ENCODE measurements at places on chromosomes 12 and 14.

DNA sequence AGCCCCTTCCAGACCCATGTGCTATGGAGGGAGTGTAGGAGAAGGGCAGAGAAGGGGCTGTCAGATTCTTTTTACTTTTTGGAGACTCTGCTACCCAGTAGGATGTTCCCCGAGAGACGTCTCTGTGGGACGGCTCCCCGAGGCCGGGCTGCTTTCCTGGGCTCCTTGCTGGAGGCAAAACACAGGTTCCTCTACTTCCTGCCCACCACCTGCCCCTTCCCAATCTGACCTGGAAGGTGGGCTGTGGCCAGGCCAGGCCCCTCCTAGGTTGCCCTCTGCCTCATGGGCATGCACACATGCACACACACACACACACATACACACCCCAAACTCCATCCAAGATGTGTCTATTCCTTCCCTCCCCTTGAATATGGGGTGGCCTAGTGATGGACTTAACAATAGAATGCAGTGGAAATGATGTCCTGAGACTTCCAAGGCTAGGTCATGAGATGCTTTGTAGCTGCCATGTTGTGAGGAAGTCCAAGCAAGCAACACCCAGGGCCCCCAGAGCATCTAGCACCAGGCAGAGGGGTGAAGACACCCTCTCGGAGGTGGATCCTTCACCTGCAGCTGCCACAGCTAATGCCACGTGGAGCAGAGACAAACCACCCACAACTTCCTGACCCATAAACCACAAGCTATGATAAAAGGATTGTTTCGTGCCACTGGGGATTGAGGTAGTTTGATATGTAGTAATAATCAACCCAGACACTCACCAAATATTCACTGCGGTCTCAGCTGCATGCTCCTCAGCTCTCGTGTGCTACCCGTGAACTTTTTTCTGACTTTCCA is 1.6 kb upstream of the ASB2 start:
- DNase-seq: no peak

GRCh38 chr14:24674204-24674970 is 40.4 kb upstream of the GZMB start:
- DNase-seq: no peak

DNA sequence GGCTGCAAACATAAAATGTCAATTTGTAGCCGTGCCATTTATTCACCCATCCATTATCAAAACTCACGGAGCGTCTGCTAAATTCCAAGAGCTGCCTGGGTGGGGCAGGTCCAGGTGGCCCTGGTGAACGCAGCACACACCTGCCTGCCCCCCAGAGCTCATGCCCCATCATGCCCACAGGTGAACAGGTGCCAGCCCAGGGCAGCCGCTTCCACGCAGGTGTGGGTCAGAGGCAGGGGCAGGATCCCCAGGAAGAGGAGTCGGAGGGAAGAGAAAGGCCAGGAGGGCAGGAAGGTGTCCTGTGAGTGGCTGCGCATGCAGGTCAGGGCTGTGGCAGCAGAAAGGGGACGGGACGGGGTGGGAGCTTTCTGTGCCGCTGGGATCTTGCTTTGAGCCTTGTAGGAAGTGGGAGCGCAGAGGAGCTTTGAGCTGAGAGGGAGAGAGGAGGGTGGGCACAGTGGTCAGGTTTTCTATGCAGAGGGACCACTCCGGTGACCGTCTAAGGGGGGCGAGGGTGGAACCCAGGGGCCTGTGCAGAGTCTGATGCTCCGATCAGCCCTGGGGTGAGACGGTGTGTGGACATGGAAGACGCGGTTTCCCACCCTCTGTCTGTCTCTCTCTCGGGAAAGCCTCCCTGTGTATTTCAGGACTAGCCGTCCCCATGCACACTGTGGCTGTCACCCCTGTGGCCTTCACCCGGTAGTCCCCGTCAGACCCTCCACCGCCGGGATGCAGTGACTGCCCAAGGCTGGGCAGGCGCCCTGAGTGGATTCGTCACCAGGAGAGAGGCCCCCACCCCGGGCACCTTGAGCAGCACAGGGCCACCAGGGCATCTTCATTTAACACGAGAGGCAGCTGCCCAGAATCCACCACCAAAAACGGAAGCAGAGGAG is 26.7 kb downstream of the GALNT9 start:
- no peak for DNase-seq

- DNase-seq: peak; percentile 60
These were observed 4.4 kb downstream of the RNF10 start for GRCh38 chr12:120538281-120539156.

DNA sequence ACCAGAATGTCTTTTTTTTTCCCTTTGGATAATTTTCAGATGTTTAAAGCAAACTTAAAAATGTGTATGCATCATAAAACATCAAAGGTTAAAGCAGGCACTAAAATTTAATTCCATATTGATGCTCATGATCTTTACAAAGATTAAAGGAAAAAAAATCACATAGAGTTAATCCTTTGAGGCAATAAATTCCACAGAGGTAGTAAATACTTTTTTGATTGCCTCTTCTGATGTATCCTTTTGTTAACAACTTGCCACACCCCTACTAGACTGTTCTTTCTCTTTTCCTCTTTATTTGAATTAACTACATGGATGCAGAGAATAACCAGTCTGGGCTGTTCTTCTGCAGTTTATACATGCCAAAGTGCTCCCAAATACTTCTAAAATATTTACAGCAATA is 45.2 kb upstream of the KCNJ8 start:
- DNase-seq: no peak

- DNase-seq: no peak
These were observed 228.6 kb upstream of the RTL1 start for GRCh38 chr14:101132051-101132571.

DNA sequence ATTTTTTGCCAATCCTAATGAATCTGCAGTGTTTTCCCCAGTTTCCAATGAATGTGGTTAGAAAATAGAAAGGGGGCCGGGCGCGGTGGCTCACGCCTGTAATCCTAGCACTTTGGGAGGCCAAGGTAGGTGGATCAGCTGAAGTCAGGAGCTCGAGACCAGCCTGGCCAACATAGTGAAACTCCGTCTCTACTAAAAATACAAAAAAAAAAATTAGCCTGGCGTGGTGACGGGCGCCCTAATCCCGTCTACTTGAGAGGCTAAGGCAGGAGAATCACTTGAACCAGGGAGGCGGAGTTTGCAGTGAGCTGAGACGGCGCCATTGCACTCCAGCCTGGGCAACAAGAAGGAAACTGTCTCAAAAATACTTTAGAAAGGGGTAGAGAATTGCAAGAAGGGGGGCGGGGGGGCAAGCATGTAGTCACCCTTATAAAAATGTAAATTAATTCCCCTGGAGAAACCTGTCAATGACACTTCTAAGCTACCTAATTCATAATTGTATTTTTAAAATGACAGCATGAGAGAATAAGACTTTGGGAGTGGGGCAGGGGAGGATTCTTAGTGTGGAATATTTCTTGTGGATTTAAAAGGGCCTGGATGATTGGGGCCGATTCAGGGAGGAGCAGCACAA is 1.7 kb downstream of the KLHDC2 start:
- DNase-seq: no peak

DNA sequence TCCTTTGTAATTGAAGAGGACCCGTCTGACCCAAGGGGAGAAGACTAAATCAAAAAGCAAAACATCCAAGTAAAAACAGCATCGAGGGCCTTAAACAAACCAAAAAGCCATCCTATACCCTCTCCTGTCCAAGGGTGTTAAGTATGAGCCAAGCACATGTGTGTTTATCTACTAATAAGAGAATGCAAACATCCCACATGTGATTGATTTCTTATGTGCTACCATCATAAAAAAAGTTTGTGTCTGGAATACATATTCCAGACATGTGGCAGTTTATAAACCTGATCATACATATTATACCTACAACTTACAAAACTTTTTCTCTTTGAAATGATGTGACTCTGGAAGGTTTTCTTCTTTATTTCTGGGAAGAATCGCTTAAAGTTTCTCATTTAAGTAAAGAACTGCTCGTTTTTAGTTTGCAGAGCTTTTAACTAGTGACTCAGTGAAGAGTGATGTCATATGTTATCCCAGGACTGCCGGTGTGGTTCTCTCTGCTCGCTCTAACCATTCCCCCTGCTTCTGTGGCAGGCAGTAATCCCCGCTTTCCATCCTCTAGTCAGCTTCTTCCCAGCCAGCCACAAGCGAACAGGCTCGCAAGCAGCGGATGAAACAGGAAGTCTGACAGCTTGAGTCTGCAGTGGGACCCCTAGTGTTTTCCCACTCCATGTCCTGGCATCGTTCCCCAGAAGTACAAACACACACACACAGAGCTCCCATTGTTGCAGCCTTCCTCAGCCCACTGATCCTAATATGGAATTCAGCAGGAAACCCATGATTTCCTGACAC is 431 bp upstream of the RHOJ start:
- peak; percentile 99 for DNase-seq

DNA sequence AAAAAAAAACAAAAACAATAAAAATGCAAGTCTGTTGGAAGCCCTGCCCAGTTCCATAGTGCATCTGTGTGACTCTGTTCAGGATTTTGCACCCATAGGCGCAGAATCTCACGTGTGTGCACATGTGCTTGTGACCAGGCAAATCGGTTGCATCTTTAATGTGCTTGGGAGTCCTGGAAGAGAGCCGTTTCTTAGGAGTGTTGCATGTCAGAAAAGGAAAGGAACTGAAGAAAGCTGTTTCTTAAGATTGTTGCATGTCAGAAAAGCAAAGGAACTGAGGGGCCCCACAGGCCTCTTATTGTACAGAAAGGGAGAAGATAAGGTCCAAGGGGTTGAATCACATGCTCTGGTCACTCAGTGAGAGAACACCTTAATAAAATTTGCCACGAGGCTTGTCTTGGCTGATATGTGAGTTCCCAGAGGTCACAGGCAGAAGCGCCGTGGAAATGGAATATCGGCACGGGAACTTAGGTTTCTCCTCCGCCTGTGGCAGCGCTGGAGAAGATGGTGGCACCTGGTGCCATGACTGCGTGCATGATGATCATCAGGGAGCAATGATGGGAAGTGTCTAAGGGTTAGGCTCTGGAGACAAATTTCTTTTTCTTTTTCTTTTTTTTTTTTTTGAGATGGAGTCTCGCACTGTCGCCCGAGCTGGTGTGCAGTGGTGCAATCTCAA is 90.0 kb downstream of the LRRC74A start:
- no peak for DNase-seq

DNA sequence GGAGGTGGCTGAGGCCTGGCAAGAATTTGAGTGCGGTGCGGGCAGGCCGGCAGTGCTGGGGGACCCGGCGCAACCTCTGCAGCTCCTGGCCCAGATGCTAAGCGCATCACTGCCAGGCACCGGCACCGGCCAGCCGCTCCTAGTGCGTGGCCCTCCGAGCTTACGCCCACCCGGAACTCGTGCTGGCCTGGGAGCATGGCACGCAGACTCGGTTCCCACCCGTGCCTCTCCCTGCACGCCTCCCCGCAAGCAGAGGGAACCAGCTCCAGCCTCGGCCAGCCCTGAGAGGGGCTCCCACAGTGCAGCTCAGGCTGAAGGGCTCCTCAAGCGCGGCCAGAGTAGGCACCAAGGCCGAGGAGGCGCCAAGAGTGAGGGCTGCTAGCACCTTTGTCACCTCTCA is 63.7 kb downstream of the CCDC60 start:
- no peak for DNase-seq

DNA sequence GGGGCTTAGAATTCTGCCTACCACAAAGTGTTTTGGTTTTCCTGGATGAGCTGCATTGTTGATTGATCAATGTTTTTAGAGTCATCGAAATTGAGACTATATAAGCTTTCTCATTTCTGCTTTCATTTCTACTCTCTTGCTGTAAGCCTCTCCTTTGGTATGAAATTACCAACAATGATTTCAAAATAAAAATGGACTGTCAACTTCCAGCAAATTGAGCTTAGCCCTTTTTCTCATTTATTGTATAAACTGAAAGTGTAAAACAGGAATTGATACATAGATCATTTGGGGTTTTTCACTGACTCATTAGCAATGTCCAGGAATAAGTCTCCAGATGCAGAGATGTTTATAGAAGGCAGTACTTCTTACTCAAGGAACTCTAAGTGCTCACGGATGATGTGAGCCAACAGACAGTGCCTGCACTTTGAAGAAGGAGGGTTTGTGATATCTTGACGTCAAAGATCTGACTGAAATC is 20.0 kb upstream of the PCNX1 start:
- DNase-seq: peak; percentile 76

DNA sequence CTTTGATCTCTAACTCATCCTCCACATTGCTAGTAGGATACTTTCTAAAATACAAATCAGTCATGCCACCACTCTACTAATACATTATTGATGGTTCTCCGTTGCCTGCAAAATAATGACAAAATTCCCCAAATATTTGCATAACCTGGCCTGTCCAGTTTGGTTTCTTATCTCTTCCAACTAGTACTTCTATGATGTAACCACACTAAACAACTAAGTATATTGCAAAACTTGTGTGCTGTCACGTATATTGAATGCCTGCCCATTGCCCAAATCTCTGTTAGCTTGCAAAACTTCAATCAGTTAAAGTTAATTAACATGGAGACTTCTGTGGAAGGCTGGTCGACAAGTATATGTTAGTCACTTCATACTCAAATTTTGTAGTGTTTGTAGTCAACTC is 6.5 kb downstream of the OR6C74 start:
- no peak for DNase-seq

DNA sequence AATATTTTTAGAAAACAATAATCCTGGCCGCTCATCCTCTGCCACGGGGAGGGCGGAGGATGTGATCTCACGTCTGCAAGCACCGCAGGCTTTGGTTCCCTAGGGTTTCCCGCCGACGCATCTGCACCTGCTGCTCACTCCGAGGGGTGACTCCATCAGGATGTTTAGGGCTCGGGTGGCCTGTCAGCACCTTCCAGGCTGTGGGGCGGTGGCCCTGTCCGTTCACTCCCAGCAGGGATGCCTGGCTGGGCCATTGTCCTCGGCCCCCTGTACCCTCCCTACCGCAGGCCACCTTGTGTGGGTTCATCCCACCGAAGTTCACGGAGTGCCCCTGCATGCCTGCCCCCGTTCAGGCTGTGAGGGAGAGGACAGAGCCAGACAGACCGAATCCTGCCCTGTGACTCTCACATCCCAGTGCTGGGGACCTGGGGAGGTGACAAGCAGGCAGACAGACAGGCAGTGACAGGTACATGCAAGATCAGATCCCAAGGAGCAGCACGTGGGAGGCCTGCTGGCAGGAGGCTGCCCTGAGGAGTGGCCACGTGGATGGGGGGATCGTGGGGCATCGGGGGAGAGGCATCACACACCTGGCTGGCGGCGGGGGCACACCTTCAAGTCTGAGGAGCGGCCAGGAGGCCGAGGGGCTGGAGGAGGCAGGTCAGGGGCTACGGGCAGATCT is 112.6 kb downstream of the ADGRD1 start:
- DNase-seq: no peak

GRCh38 chr12:9951026-9951675 is 19.0 kb upstream of the CLEC2A start:
- DNase-seq: no peak

- no peak for DNase-seq
These were observed 42.1 kb upstream of the SOCS2 start for GRCh38 chr12:93530358-93530757.

- peak; percentile 3 for DNase-seq
These were observed 319.5 kb upstream of the DIO3 start for GRCh38 chr14:101241807-101242278.

GRCh38 chr12:52659395-52659794 is 7.4 kb upstream of the KRT2 start:
- DNase-seq: no peak
